ENCODE measurements at places on chromosomes 12 and 14.

- no peak for DNase-seq
These were observed 143.5 kb upstream of the FKBP4 start for GRCh38 chr12:2651068-2651965.

DNA sequence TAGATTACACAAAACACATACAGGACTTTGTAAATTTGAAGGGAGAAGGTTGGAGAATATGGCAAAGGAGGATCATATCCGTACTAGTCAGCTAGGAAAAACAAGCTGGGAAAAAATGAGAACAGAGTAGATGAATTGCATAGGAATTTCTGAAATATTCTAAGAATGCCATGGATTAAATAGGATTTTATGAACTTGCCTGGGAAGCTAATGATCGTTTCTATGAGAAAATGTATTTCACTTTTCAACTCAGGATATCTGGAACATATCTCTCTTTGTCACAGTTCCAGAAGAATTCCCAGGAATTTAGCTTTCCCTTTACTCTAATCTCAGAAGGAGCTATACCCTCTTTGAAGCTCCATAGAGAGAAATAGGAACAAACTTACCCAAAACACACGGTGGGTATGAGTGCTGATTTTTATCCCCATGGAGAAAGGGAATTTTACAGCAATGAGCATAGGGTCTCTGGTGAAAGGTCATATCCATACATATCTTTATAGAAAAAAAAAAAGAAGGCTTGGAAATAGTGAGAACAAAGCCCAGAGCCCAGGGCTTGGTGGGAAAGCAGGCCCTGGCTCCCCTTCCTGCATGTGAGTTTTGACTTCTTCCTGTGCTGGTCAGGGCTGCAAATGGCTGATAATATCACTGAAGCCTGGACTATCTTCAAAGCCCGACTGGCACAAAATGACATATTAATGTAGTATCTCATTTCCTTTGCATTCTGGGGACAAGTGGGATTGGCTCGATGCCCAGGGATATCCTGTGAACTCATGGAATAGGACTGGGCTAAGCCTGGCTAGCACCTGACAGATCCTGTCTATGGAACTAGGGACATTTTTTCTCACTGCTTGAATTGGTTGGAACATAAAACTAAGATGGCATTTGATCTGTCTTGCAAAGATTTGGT lies 136.3 kb downstream of the AEBP2 start:
- DNase-seq, result no peak

DNA sequence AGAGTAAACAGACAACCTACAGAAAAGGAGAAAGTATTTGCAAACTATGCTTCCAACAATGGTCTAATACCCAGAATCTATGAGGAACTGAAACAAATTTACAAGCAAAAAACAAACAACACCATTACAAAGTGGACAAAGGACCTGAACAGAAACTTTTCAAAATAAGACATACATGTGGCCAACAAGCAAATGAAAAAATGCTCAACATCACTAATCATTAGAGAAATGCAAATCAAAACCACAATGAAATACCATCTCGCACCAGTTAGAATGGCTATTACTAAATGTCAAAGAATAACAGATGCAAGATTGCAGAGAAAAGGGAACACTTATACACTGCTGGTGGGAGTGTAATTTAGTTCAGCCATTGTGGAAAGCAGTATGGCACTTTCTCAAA lies 125.8 kb downstream of the C12orf42 start:
- DNase-seq, result no peak

GRCh38 chr12:117502633-117503032 lies 141.2 kb upstream of the NOS1 start:
- no peak for DNase-seq

DNA sequence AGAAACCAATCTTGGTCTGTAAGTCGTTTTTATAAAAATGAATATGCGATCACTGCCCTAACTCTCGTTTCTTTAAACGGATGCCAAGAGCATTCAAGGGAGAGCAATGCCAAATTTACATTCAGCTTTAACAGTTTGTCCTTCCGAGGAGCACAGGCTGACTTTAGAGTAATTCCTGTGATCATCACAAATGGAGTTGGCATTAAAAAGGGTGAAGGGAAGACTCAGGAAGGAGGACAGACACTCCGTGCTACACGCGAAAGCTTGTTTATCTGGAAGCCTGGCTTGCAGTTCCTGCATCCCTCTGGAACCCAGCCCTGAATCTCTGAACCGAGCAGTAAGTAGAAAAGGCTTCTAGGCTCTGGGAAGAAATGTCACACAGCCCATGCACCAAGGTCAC lies 78.4 kb downstream of the PAPOLA start:
- DNase-seq, result no peak

DNA sequence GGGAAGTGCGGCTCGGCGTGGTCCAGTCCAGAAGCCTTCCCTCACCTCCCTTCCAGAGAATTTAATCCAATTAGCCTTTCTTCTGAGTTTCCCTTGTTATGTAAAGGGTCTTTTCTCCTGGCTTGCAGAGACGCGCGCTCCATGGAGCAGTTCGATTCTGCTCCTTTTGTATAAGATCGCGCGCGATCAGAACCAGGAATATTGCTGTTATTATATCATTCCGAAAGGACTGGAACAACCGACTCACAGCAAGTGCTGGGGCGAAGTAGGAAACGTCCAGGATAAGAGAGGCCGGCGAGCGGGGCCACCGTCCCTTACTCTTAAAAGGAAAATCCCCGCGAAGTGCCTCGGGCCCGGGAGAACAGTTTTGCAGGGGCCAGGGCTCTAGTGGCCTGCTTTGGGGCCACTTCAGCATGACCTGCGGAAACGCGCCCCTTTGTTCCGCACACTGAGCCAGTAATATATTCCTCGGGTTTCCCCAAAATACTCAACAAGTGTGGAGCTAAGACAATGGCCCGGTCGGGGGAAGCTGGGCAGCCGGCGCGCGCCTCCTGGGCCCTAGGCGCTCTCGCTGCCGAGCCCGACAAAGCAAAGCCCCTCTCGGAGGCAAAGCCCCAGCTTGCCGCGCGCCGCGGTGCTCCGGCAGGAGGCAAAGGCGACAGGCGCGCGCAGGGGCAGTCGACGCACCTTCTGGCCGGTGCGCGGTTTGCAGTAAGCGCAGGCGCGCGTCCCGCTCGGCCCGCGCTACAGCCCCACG lies 2.9 kb downstream of the RFX4 start:
- no peak for DNase-seq

- DNase-seq, result peak; percentile 64
These were observed 136.5 kb upstream of the AMIGO2 start for GRCh38 chr12:47216150-47216677.

DNA sequence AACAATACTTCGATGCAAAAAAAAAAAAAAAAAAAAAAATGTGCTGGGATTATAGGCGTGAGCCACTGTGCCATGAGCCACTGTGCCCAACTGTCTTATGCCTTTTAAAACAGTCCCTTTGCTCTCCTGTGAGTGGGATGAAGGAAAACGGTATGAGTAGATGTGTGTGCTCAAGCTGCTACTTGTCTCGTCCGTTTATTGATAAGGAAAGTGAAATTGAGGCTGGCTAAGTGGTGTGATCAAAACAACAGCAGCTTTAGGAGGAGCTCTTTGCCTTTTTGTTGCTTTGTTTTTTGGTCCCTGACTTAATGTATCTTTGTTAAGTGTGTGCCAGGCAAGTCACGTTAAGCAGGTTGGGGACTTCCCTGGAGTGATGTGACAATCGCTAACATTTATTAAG lies 275.9 kb downstream of the TMEM132C start:
- no peak for DNase-seq

All from CD8-positive, alpha-beta memory T cell (primary cell).